ENCODE measurements at places on chromosomes 2 and 18.

DNA sequence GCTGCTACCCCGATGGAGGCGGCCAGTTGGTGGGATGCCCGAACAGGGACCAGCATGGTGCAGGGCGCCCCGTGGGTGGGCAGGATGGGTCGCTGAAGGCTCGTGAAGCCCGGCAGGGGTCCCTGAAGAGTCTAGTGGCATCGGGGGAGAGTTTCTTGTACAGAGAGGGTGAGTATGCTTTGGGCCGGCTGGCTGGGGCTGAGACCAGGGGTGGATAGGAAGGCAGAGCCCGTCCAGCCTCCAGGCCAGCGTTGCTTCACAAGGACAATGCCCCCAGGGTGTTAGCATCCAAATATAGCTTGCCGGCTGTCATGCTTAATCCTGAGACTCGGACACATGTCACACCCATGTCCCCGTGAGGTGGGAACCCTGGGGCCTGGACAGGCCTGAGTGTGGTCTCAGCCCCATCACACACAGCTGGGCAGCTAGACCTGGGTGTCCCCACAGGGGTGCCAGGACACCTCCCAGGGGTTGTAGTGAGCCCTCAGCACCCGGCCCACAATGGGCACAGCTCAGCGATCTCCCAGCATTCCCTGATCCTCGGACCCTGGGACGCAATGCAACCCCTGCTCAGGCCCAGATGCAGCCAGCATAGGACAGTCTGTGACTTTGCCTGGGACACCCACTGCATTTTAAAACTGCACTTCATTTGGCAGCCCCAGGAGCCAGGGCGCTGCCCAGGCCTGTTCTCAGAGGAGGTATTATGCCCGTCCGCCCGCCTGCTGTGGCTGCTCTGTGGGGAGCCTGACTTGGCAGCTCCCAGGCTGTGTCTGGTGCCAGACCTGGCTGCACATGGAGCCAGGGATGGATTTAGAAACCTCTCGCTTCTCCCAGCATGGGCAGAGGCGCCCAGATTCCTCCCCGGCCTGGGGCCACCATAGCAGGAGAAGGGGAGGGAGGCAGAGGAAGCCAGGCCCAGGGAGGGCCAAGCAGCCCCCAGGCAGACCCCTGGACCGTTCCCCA, 36.4 kb downstream of the RAMP1 start:
- no peak for DNase-seq

DNA sequence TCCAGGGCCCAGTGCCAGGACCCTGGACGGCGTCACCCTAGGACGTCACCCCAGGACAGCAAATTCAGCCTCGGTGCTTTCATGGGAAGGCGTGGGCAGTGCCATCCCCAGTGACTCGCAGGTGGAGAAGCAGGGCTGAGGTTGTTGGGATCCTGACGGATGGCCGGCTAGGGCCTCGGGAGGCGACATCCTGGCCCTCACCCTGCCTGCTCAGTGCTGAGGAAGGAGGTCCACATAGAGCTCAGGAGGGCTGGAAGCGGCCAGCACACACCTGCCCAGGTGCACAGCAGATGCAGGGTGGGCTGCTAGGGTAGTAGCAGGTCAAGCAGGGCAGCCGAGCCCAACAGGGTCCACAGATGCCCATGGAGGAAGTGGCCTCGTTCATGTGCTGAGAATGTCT, 482.0 kb upstream of the SALL3 start:
- no peak for DNase-seq

- DNase-seq = no peak
These were observed 269.0 kb upstream of the SLC39A10 start for GRCh38 chr2:195388028-195388427.

DNA sequence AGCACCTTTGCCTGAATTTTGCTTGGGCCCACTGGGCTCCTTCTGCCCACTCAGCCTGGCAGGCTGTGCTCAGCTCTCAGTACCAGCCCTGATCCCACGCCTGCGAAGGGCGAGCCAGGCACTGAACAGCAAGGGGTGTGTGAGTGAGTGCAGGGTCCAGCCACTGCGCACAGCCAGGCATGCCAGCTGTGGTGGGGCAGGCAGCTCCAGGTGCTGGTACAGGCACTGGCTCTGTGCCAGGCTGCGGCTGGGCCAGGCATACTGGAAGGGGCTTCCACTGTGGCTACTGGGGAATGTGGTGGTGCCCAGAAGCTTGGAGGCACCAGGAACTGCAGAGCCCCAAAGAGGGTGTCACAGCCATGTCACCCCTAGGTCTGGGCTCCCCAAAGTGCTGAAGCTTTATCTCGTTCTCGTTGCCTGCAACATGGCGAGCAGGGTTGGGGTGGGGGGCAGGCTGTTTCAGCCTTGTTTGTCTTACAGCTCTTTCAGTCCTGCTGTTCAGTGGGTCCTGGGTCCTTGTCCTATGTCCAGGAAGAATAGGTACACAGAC, 8.8 kb downstream of the DYSF start:
- no peak for DNase-seq

DNA sequence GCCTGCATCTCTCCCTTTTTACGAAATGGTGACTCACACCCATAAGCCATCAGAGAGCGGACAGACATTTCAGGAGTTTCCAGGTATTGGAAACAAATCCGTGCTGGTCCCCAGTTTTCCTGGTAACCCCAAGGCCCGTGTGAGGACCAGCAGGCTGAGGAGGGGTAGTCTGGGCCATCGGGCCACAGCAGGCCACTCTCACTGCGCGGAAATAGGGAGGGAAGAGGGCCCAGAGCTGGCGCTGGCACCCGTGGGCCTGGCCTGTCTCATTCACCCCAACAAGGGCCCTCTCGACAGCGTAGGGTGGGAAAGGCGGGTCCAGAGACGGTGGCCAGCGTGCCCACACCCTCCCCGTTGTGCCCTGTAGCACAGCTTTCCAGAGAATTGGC, 13.7 kb upstream of the FAHD2A start:
- no peak for DNase-seq

DNA sequence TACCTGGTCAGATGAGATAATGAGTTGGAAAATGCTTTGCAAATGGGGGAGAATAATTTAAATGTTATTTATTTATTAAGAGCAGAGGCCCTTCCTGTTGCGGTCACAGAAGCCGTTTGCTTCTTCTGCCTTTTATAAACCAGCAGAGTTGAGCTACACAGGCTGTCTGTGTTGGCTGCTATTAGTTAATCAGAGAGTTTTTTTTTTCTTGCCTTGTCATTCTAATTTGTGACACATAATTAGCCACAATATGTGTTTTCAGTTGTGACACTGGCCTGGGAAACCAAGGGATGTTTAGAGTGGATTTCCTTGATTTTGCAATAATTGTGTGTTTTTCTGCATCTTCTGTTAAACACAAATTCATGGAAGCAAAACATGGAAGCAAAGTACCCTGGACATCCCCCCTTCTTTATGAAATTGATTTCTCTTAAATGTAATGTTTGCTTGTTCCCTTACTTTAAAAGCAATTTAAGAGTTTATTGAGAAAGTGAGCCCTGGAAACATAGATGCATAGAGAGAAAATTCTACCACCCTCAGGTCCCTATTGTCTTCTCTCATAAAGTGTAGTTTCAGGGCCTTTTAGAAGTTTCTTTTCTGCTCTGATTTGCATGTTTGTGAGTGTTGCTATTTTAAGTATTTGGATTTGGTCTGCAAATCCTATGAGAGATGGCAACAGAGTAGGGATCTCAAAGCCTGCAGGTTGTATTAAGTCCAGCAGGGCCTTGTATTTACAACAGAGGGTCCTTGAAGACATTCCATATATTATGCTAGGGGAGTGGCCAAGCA, 22.8 kb upstream of the IL37 start:
- DNase-seq = no peak

- DNase-seq = no peak
These were observed 65.4 kb upstream of the DNAJC10 start for GRCh38 chr2:182650704-182651103.

DNA sequence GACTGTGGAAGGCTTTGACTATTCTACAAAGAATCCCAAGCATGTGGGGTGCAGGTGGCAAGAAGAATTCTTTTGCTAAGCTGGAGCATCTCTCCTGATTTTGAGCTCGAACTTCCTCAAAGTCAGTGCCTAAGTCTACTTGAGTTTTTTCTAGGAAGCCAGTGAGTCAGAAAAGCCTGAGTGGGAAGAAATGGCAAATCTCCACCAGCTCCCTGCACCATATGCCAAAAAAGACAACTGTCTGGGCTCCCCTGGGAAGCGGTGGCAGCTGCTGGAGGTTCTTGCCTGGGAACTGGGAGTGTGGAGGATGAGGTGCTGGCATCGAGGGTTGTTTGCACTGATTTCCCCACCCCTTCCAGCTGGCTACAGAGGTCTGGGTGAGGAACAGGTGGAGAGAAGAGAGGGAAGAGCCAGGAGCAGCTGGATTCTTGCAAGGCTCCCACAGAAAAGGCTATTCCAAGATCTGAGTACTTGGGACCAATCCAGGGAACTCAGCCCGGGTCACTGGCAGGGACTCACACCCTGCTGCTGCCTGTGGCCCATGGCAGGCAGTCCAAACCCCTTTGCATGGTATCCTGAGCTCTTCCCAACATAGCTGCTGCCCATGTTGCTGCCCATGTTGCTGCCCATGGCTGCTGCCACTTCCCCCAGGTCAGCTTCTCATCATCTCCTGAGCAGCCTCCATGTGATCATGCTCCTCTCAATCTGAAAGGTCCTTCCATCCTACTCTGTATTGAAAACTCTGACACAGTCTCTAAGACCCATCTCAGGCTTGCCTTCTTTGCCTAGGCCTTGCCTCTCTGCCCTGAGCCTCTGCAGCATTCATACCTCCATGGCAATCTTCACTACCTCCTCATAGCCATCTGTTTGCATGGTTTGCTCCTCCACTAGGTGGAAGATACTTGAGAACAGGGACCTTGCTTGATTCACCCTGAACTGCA, 128.3 kb upstream of the SPATS2L start:
- no peak for DNase-seq

DNA sequence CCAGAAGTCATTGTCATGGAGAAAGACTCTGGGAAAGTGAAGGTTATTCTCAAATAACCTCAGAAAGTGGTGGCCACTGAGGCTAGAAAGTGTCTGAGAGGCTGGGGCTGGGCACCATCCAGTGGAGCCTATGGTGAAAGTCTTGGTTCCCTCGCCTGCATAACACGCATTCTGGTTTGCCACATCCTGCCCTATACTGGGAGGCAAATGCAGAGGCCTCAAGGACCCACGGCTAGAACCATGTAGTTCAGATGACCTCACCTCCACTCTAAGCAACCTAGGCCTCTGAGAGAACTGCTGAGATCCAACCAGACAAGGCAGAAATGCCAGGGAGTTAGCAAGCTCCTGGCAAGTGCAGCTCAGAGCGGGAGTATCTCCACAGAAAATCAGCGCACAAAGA, 5.1 kb downstream of the ITGB6 start:
- DNase-seq = no peak

DNA sequence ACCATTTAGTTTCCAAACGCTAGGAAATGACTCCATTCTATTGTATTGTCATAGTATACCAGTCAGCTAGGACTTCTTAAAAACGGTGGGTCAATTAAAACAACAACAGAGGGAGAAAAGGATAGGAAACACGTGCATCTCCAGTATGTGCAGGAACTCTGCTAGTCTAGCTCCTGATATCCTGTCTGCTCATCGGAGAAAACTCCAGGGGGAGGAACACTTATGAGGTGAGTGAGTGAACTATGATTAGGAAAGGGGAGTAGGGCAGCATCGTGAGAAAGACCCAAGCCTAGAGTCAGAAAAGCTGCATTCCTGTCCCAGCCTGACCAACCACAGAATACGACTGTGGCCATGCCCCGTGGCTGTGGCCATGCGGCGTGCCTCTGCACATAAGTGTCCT, 34.2 kb downstream of the DTNB start:
- DNase-seq = no peak

- DNase-seq = peak; percentile 62
These were observed 423.3 kb downstream of the LPIN1 start for GRCh38 chr2:12169721-12170120.

DNA sequence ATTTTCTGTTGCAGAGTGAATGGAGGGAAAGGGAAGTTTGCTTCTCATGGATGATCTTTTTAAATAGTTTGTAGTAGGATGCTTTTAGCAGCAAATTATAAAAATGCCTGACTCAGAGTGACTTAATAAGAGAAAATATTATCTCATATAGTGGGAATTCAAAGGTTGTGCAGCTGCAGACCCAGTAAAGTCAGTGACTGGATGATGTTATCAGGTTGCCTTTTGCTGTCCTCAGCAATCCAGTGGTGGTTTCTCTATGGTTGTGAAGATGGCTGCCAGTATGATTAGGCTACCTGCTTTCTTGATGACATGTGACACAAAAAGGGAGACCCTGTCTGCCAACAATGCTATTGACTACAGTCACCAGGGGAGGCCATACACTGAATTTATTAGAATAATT, 184.8 kb downstream of the DIS3L2 start:
- DNase-seq = no peak

DNA sequence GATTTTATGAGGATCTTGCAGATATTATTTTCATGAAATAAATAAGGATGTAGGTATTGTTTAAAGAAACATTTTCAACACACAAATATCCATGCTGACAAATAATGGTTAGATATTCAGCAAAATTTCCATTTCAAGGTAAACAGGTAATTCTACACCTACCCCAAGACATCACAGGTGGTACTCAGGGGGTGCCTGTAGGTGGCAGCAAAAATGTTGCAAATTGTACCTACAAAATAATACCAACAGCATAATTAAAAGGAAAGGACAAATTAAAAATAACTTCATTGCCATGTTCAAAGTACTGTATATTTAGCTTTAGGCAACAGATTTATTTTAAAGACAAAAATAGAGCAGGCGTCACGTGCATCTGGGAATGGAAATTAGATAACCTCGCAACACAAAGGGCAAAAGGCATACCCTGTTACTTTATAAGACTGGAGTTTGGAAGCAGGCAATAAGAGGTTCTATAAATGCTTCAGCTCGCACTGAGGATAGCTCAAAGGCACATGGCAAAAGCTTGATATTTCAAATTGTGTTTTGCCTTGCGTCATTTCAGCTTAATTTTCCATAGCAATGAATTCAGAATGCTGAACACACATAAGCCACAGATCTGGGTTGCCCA, 630.5 kb downstream of the TDRD15 start:
- DNase-seq = no peak

GRCh38 chr2:207844648-207845047, 74.9 kb upstream of the FZD5 start:
- DNase-seq = no peak

- DNase-seq = no peak
These were observed 44.8 kb downstream of the ADCY3 start for GRCh38 chr2:24875272-24875671.

DNA sequence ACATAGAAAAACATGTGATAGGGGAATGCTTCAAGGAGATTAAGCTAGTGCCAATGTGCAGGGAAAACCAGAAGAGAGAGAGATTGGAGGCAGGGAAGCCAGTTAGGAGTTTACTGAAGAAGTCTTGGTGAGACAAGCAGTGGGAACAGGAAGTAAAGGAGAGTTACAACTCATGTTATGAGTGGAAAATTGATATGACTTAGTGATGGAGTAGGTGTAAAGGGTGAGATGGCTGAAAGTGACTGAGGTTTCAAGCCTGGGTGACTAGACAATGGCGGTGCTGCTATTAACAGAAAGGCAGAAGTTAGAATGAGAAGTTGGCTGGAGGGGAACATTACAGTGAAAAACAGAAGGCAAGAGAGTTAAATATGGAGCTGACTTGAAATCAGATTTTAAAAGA, 16.5 kb downstream of the DOK1 start:
- DNase-seq = peak; percentile 51

DNA sequence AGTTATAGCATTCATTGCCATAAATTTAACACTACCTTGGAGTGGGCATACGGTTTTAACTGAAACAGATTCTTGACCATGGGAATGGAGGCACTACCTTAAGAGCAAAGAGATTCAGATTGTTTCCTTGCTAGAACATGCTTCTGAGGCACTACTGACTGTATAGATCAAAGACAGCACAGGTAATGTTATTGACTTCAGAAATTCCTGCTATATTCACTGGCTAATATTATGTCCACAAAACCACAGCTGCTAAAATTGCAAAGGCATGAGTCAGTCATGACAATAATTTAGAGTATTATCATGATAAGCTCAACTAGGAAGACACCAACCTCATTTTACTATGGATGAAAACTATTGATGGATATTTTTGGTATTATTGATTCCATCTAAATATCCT, 39.4 kb downstream of the SLC8A1 start:
- DNase-seq = no peak

Measured in activated CD4-positive, alpha-beta T cell treated with anti-CD3 and anti-CD28 coated beads for 36 hours (primary cell).